ENCODE measurements at places on chromosomes 13 and 19.
A peak's percentile ranks its signal among the peaks of the same experiment; 100 is the strongest.

DNA sequence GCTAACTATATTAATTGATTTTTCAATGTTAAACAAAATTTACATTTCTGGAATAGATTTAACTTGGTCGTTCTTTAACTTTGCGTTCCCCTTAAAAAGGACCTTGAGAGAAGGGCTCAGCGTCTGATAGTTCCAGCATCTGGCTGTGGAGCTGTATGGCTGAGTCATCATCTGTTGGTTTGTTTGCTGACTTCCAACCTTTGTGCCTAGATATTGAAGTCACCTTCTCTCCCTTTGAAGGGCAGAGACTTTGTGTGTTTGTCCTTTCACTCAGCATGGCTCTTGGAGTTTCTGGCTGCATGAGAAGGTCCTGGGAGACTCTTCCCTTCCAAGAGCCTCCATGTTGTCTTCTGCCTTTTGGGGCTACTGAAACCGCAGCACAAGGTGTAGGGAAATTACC, 16.6 kb upstream of the IRS2 start:
- DNase-seq = no peak

DNA sequence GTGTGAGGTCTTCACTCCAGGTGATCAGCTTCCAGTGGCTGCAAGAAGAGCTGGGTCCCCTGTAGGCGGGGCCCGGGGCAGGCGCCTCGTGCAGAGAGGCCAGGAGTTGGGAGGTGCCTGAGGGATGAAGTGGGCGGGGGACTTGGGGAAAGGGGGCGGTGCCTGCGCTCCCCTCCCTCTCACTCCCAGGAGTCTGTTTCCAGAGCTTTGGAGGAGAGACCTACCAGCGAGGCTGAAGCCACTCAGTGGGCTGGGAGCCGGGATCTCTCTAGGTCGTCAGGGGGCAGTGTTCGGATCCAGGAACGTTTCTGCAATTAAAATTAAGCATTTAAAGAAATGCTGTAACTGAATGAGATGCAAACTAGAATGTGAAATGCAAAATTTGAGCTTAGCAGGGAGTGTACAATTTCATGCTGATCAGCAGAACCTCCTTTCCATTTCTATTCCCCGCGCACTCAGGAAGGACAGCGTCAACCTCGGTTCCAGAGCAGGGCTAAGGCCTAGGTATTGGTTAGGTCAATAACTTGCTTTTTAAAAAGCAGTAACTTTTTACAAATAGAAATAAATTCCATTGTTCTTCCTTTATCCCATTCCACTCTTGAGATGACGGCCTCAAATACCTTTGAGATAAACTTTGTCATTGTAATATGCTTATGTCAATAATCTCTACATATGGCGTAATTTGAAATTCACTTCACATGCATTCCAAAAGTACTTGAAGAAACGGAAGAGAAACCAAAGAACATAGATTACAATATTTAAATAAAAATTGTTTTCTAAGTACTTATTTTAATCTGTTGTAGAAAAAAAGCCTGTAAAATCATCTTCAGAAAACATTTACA, 11.6 kb downstream of the ZNF160 start:
- no peak for DNase-seq

- no peak for DNase-seq
These were observed 153.3 kb downstream of the SIPA1L3 start for GRCh38 chr19:38060331-38060730.

GRCh38 chr13:26618726-26619125, 61.2 kb downstream of the WASF3 start:
- DNase-seq = no peak

- DNase-seq = no peak
These were observed 251.7 kb upstream of the IRS2 start for GRCh38 chr13:110037925-110038573.

GRCh38 chr13:113209759-113210421, 477 bp downstream of the CUL4A start:
- peak; percentile 39 for DNase-seq

GRCh38 chr19:49881672-49882394, 4.3 kb downstream of the TBC1D17 start:
- no peak for DNase-seq

DNA sequence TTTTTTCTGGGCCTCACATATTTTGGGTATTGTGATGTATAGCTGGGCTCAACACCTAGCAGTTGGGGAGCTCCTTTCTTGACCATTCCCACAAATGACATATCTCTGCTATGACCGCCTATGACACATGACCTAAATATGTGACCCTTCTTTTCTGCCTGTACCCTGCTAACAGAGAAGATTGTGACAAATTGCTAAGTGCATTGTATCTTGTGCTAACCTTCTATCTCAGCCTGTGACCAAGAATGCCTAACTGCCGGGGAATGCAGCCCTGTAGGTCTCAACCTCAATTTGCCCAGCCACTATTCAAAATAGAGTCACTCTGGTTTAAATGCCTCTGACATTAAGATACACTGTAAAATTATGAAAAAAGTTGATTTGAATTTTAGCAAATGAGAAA, 6.8 kb upstream of the ZNF429 start:
- no peak for DNase-seq

DNA sequence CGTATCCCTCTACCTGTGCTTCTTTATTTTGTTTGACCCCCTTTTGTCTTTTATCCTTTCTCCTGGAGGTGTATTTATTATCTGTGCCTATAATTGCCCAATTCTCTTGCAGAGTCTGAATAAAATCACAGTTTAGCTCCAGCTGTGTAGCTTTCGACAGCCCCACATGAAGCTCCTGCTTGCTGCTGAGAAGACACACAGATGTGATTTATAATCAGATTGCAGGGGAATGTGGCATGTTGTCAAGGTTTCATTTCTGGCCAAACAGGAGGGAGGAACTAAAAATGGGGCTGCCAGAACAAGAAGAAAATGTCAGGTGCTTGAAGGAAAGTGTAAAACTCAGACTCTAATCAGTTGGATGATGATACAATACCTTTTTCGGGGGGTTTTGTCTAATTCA, 22.7 kb downstream of the CCNA1 start:
- DNase-seq = no peak

DNA sequence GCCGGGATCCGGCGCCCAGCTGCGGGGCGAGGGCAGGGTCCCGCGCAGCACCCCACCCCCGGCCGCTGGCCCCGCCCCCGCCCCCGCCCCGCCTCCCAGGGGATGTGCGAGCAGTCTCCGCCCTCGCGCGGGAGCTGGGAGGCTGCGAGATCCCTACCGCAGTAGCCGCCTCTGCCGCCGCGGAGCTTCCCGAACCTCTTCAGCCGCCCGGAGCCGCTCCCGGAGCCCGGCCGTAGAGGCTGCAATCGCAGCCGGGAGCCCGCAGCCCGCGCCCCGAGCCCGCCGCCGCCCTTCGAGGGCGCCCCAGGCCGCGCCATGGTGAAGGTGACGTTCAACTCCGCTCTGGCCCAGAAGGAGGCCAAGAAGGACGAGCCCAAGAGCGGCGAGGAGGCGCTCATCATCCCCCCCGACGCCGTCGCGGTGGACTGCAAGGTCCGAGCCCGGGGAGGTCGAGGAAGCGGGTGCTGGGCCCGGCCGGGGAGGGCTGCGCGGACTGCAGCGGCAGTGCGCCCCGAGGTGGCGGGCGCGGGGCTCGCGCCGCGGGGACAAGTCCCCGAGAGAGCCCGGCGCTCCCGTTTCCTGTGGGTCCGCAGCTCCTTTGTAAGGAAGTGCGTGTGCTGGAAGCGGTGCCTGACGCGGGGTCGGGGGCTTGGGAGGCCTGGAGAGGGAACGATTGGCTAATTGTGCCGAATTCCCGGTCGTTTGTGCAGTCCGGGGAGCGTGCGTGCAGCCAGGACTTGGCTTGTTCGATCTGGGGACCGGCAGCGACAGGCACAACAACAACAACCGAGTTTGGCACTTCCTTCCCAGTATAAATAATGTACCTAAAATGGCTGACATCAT, at the start of gene ITM2B:
TSS of gene ITM2B (plus strand) at position 161 of the 843 bp plus-strand sequence. CDS start at position 316, 155 bp downstream.
- DNase-seq = peak; percentile 81

DNA sequence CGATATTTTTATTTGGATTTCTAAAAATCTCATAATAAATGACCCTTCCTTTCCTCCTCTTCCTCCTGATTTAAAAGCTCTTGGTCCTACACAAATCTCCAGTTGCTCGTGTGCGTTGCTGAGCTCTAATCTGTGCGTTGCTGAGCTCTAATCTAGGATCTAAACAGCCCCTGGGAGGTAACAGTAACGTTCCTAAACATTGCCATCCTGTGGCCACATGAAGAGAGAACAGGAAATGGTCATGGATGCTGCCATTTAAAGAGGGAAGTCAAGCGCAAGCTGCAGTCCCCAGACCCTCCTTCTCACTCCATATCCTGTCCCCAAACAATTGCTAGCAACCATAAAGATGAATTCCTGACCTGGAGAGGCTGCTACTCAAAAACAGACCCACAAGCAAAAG, 170.8 kb downstream of the NUFIP1 start:
- DNase-seq = no peak

DNA sequence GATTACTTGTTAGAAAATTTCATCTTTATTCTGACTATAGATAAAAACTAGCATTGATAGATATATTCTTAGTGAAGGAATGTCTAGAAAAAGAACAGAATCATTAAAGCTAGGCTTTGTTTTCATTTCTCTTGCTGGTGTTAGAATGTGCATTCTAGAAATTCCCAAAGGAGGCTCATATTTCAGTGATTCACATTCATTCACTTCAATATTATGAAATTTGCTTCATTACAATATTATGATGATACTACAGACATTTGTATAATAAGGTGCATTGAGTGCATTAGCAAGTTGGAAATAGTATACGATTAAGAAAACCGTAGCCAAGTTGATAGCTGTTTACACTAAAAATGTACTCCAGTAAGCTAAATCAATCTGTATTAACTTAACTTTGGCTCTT, 70.7 kb upstream of the MYCBP2 start:
- no peak for DNase-seq

GRCh38 chr13:99003851-99004471, 26.1 kb upstream of the DOCK9 start:
- no peak for DNase-seq

DNA sequence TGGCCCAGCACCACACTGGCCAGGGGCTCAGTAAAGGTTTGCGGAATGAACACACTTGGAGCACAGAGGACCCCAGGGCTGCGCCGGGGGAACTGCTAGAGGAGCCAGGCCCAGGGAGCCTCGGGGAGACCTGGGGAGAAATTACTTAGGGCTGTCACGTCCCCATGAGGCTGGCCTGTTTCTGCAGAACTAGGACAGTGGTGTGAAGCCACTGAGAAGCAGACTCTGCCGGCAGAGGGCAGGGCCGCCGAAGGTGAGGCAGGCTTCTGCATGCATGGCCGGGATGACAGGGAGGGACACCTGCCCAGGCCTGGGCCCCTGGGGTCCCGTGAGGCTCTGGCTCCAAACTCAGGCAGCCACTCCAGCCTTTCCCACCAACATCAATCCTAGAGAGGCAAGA, 26.4 kb downstream of the ELAVL1 start:
- DNase-seq = no peak

GRCh38 chr13:77417897-77418296, 91.0 kb upstream of the MYCBP2 start:
- no peak for DNase-seq

GRCh38 chr13:66001140-66001539, 1229.0 kb downstream of the PCDH9 start:
- no peak for DNase-seq

GRCh38 chr19:3045885-3046697, 16.2 kb downstream of the TLE5 start:
- DNase-seq = no peak

GRCh38 chr19:48638831-48639381, 1.7 kb upstream of the DBP start:
- no peak for DNase-seq

GRCh38 chr19:46944918-46945628, 74.6 kb upstream of the NPAS1 start:
- DNase-seq = no peak

DNA sequence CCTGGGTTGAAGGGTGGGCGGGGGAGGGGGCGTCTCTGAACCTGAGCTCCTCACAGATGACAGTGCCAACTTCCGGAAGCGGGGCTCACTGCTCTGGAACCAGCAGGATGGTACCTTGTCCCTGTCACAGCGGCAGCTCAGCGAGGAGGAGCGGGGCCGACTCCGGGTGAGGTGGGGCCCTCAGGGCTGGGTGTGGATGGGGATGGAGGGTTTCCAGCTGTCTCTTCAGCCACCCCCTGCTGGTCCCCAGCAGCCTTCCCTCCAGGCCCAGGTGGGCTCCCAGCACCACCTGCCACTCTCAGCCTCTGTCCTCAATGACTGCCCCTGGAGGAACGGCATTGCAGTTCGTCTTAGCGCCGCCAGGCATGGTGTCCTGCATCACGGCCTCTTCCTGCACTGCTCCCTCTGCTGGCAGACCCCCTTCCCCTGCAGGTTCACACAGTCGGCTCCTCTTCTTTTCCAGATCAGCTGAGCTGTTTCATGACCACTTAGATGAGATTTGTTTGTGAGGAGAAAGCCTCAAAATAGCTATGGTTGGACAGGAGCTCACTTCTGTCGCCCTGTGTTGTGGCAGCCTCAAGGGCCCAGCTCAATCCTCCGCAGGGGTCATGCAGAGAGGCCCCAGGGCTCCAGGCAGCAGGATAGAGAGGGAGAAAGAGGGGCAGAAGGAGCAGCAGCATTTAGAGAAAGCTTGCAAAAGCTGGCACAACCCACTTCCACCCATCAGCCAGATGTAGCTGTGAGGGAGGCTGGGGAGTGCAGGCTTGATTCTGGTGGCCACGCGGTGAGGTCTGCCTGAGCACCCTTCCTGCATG, 2.5 kb upstream of the GARIN5A start:
- no peak for DNase-seq

DNA sequence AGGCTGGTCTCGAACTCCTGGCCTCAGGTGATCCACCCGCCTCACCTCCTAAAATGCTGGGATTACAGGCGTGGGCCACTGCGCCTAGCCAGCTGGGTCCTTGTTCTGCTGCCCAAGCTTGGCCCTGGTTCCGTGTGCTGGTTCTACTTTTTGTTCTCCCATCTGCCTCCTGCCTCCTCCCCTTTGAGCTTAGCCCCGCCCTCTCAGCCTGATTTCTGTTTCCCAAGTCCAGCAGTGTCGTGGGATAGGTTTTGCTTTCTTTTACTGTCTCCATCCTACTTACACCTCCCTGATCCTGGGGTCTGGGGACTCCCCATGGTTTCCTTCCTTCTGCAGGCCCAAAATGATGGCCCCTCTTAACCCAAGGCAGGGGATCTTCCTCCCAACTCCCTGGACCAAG, 2.4 kb downstream of the BLOC1S3 start:
- no peak for DNase-seq

DNA sequence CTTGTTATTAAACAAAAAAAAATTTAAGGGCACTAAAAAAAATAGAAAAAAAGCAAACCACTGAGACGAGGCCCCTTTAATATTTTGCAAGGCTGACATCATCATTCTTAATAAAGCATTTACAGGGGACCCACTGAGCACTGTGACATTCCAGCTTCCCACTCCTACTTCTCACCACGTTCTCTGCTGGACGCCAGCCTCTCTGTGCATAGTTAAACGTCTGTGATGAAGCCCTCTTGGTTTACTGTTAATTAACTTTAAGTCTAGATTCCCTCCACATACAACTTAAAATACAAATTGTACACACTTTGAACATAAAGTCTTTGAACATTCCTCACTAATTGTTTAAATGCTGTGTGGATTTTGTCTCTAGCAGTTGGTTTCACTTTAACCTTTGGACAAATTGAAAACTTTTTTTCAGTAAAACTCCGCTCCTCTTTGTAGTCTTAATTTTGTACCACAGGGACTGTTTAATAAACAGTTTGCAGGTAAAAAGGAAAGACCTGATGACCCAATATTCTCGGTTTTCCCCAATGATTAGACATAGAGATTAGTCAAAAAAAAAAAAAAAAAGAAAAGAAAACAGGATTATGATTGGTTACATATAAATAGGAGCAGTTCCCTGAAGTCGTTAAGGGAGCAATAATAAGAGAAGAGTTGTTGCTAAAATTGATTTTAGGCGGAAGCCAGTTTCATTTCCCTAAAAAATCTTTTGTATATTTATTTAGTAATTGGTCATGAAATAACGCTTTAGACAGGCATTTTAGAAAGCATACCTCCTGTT, 219.8 kb downstream of the MZT1 start:
- DNase-seq = no peak

GRCh38 chr13:98892077-98892476, 85.8 kb downstream of the DOCK9 start:
- no peak for DNase-seq
